ENCODE measurements at places on chromosomes 5 and 9. TPM values are rescaled to one million over a fixed set of nuclear protein-coding genes. Genes with fewer than 3 reads are reported as not detected.

The MINAR2 gene
- total RNA-seq, result not detected

The TRIM36 gene
- total RNA-seq, result 0.22 TPM

DNA sequence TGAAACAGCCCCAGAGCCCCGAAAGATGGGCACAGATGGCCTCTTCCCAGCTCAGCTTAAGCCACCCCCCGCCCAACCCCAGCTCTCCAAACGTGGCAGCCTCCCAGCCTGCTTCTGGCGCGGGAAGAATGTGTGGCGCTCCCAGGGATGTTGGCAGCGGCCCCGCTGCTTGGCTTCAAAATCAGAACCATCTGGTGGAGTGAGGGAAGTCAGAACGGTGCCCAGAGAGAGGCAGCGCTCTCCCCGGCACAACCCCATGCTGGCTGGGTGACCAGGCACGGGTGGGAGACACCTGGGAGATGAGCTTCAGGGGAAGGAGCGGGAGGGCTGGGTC, 72.7 kb upstream of the ORM1 start:
- DNase-seq, result peak; percentile 46

DNA sequence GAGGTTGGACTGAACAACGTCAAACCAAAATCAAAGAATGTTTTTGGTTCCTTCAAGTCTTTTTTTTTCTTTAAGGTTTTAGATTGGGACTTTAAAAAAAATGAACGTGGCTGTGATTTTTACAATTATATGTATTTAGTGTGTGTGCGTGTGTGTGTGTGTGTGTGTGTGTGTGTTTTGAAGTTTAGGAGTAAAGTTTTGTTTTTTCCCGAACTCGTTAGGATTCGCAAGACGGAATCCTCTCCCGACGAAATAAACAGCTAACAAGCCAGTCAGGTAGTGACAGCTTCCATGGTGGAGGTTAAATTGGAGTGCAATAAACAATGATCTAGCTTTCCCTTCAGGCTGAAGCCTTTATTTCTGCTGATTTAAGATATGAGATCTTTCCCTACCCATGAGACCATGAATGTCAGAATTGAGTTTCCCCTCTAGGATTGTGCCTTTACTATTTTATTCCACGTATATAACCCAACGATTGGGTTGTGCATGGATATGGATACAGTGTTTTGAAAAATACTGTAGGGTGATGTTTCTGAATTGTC, 1.2 kb downstream of the KIAA1958 start:
- no peak for DNase-seq

Data from SJSA1 (cell line).